NCI-H510A (cell line): ENCODE measurements at places on chromosomes 2 and 18.

GRCh38 chr2:37637985-37638384 is 33.5 kb downstream of the CDC42EP3 start:
- no peak for DNase-seq

DNA sequence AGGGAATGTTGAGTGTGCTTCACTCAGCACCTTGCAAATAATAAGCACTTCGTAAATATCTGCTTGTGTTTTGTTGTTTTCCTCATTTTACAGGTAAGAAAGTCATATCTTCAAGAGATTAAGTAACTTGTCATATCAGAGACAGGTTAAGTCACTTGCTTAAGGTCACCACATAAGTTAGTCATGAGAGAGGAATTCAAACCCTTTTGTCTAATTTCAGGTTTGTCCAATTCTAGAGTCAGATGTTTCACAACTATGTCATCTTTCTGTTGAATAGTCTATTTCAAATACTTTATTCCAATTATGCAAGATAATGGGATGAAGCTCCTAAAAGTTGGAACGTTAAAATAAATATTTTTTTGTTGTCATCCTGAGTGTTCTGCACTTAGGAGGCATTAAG is 13.5 kb upstream of the CUL3 start:
- DNase-seq, result no peak

DNA sequence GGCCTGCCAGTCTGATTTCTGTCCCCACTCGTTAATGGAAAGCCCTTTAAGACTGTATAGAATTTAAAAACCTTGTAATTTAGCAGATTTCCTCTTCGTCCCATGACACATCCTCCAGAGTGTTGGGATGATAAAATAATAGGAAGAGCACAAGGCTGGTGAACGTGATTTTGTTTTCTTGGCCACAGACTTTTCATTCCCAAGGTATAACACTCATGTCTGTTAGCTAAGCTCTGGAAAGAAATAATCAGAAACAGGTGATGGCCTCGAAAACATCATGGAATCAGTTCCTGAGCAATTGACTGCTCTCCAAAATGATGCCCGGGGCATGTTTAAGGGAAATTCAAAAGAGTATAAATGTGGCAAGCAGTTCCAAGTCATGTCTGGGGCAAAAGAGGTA is 337.8 kb upstream of the TCF4 start:
- no peak for DNase-seq

DNA sequence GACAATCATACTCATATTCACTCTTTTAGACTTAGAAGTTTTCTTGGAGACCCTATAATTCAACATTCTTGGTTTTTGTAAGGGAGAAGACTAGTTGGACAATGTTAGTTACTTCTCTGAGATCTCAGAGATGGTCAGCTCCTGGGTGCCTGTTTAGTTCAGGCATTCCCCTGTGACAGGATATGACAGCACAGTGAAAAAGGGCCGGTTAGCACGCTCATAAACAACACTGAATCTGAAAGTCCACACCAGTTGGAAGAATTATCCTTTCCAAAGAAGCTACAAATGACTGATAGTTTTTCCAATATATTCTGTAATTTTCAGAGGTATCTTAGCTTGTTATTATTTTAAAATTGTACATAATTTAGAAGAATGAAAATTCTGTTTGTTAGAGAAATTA is 75.7 kb downstream of the ADAM23 start:
- DNase-seq, result no peak

DNA sequence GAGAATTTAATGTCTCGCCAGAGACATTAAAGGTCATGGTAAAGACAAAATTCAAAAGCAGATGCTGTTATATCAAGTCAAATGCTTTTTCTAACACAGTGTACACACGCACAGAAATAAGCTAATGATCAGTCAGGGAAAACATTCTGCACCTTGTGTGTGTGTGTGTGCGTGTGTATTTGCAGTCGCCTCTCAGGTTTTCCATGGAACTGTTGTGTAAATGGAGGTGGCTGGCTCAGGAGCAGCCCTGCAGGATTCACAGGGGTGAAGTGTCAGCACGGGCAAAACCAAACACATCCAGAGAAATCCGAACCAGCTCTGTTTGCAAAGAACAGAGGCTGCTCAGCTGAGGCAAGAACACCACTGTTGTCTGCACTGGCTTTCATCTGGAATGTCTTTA is 76.2 kb upstream of the YWHAQ start:
- peak; percentile 32 for DNase-seq
